Midbrain (tissue), 1 donor: ENCODE measurements at places on chromosomes 12 and 14.

DNA sequence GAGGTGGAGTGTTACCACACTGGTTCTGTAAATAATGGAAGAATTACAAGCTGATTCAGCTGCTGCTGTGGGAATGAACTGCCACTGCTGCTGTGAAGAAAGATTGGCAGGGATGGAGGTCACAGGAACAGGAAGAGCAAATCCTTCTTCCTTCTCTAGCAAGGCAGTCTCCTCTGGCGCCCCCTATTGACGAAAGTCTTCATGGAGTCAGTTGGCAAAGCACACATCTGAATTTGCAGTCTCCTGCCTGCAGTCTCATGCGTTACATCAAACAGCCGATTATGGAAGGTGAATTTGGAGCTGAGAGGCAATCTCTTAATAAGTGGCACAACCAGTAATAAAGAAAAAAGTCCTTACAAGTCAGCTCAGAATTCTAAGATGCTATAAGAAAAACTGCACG lies 106.0 kb upstream of the TMTC1 start:
- peak; percentile 33 for DNase-seq

DNA sequence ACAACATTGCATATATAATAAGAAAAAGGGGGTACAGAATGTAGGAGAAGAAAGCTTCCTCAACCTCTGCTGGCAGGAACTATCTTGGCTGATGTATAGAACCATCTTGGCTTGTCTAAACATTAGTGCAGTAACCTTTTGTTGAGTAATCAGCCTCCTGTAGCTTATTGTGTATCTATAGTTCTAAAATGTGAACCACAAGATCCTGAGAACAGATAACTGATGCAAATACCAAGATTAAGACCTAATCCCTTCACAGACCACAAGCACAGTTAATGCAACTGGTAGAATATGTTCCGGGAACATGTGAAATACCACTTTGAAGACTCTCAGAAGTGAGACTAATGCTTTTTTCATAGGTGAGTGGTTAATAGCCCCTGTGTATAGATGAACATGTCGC lies 50.7 kb upstream of the KCNC2 start:
- no peak for DNase-seq

- DNase-seq, result no peak
Measured at GRCh38 chr14:100658181-100658886, 68.4 kb upstream of the DLK1 start.

- DNase-seq, result no peak
Measured at GRCh38 chr12:71158361-71158882, 623 bp upstream of the TSPAN8 start.

- peak; percentile 95 for DNase-seq
Measured at GRCh38 chr14:67532998-67533753, at the start of gene PLEKHH1. Gene PLEKHH1, plus strand, starts transcription at chr14:67533290. Its CDS starts 8,578 bp downstream, at chr14:67541868.

DNA sequence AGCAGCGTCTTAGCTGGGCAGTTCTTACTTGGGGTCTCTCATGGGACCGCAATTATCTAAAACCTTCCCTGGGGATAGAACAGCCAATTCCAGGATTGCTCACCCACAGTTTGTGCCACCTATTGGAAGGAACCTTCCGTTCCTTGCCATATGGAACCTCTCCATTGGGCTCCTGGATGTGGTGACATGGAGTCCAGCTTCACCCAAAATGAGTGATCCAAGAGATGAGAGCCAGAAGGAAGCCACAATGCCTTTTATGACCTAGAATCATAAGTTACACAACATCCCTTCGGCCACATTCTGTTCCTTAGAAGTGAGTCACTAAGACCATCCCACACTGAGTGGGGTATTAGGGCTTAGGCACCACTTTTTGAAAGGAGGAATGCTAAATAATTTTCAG lies 164.4 kb downstream of the FBXL14 start:
- DNase-seq, result no peak

DNA sequence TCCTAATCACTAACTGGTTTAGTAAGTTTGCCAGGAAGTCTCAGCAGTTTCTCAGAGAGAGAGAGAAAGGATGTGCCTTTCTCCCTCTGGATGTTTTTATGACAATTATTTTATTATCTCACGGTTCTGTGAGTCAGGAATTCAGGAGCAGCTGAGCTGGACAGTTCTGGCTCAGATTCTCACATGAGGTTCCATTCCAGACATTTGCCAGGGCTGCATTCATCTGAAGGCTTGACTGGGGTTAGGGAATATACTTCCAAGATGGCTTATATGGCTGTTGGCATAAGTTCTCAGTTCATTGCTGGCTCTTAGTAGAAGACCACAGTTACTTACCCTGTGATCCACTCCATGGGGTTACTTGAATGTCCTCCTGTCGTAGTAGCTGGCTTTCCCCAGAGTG lies 101.2 kb upstream of the ATF7IP start:
- DNase-seq, result no peak

DNA sequence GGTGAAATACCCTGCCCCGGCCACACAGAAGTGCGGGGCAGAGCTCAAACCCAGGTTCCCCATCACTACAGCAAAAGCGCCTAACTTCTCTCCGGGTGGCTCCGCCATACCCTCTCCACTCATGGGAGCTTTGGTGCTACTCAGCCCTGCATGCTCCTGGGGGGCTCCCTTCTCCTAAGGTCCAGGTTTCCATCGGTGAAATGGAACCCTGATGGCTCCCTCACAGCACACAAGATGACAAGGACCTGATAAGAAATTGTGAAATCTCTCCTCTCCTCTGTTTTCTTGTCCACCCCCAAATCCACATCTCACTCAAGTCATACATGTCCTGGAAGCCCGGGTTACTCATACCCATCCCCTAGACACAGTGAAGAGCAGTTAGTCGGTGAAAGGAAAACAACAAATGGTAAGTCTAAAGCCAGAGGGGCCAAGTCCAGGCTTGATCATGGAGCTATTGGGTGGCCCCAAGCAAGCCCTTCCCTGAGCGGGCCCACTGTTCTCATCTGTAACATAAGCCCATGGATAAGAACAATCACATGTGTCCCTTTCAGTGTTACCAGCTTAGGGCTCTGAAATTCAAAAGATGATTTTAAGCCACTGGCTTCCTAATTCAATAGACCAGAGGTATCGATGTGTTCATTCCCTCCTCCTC lies 317.5 kb downstream of the BCL11B start:
- DNase-seq, result no peak

GRCh38 chr12:108618079-108618952 lies 15.4 kb downstream of the SELPLG start:
- DNase-seq, result peak; percentile 79

- DNase-seq, result no peak
Measured at GRCh38 chr12:58029260-58029659, 87.9 kb downstream of the ATP23 start.

DNA sequence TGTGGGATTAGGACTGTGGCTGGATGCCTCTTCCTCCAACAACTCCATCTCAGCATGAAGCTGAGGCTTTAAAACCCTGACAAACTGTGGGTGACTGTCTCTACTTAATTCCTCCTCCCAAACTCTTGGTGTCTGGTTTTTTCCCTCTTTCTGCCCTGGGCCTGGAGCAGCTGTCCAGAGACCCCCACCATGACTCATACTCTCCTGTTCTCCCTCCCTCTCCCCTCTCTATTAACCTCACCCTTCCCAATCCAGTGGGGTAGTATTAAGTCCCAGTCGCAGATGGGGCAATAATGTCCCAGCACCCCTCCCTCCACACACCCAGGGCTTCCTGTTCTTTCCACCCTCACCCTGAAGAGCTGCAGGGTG lies 2.0 kb upstream of the DNAJC14 start:
- no peak for DNase-seq

DNA sequence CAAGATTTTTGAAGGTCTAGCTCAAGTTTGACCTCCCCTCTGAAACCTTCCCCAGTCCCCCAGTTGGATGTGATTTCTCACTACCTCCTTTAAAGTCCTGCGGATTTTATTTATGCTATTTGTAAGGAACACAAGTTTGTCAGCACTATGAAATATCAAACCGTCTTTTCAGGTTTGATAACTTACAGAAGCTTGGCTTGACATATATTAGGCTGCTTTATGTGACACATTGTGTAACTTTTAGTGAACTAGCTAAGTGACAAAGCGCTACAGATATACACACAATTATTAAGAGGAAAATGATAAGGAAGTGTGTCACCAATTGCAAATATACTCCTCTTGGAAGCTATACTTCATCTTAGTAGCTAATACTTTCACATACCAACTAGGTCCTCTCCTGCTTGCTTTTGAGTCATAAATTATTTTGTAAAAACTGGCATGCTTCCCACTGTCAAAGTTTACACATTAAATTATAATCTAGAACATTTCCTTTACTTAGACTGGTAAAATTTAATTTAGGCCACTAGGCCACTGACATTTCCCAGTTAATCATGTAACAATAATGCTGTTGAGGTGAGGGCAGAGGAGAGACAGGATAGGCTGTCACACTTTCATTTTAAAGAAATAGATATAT lies 149.5 kb downstream of the TMTC3 start:
- DNase-seq, result no peak

GRCh38 chr14:78714711-78715110 lies 544.5 kb downstream of the NRXN3 start:
- DNase-seq, result no peak

DNA sequence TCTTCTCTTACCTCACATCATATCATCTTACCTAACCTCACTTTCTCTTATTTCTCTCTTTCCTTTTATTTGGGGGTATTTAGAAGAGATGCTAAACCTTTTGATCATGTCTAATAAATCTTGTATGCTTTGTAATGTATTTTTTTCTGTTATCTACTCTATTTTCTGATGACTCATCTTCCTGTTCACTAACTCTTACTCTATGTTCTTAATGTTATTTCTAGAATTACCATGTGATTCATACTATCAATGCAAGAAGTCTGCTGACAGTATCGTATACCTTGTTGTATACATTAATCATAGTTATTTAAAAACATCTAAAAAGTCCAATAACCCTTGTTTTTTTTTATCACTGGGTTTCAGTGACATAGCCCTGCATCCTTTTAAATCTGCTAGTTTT lies 62.3 kb downstream of the MGAT4C start:
- no peak for DNase-seq

GRCh38 chr12:118397708-118398440 lies 21.5 kb downstream of the SUDS3 start:
- DNase-seq, result no peak

GRCh38 chr14:81388336-81388735 lies 11.8 kb downstream of the STON2 start:
- peak; percentile 33 for DNase-seq

GRCh38 chr12:54935235-54935951 lies 49.2 kb downstream of the TESPA1 start:
- DNase-seq, result no peak

DNA sequence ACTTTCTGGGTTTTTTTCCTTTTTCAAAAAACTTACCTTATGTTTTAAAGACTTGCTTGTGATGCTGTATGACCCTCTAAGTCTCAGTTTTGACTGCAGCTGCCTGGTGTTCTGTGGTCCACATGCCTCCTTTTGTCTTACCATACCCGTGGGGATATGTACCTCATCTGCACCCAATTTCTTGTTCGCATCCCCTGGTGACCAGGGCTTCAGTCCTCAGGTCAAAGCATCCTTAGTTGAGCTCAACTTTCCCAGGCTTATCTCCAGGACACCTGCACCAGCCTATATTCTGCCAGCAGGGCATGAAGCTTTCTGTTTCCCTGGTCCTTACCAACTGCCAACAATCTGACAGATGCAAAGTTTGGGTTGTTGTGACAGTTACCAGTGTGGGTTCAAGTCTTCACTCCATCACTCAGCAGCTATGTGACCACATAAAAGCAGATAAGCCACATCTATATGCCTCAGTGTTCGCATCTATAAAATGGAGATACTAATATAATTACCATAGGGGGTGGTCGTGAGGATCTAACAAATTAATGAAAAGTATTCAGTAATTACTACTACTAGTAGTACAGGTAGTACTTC lies 94.0 kb downstream of the NTF3 start:
- DNase-seq, result no peak
